ENCODE measurements at places on chromosomes 1 and 21.

- no peak for DNase-seq
These were observed 26.0 kb downstream of the TRIT1 start for GRCh38 chr1:39857126-39857878.

- no peak for DNase-seq
These were observed 122.9 kb upstream of the DAB1 start for GRCh38 chr1:57546549-57547330.

DNA sequence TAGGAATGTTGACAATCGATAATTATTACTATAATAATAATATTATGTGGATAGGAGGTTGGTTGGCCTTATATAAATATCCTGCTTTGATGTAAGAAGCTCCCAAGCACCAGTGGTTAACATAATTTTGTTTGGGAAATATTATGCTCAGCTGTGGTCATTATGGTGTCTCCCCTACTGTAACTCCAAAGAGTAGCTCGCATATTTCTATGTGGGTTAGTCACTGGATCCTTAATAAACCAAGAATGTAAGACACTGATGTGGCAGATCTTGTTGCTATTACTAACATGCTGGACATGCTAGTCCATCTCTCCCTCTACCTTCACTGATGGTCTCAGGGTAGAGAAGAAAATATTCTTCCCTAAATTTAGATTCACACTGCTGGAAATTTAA is 79.2 kb upstream of the RALGPS2 start:
- no peak for DNase-seq

GRCh38 chr1:54926970-54927369 is 40.0 kb upstream of the DHCR24 start:
- DNase-seq: peak; percentile 35

DNA sequence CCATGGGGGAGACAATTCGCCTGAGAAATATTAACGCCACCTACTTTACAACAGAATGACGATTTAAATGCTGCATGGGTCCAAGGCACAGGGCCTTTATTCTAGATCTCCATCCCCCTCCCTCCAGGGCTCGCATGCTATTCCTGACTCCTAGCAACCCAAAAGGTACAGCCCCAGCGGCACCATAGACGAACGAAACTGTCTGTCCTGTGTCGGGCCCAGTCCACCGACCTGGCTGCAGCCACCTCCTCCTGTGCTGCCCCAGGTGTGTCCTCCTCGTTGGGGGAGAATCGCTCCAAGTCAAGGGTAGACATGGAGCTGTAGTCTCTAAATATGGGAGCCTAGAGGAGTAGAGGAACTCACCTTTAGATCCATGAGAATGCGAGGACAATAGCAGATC is 196.5 kb downstream of the TOMM20 start:
- DNase-seq: no peak

DNA sequence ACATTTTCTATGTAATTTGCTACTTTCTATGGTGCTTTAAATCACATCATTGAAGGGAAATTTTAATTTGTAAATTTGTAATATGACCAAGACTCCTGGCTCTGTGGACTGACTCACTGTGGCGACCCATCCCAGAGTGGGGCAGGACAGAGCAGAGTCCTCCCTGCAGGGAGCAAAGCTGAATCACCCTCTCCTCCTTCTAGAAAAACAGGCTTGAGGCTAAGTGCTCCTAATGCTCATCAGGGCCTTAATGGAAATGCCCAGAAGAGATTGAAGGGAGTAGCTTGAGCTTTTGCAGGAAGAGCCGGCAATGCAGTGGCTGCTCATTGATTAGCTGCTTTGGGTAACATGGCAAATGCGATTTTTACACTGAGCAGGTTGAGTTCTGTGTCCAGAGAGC is 16.8 kb downstream of the S100A10 start:
- DNase-seq: peak; percentile 82

GRCh38 chr1:185427776-185428175 is 110.7 kb upstream of the IVNS1ABP start:
- DNase-seq: no peak

Measured in MG63 (cell line).